Gastroesophageal sphincter (tissue), 4 donors: ENCODE measurements at places on chromosomes 13 and 19. TPM values are rescaled to one million over a fixed set of nuclear protein-coding genes. Genes with fewer than 3 reads are reported as not detected.

DNA sequence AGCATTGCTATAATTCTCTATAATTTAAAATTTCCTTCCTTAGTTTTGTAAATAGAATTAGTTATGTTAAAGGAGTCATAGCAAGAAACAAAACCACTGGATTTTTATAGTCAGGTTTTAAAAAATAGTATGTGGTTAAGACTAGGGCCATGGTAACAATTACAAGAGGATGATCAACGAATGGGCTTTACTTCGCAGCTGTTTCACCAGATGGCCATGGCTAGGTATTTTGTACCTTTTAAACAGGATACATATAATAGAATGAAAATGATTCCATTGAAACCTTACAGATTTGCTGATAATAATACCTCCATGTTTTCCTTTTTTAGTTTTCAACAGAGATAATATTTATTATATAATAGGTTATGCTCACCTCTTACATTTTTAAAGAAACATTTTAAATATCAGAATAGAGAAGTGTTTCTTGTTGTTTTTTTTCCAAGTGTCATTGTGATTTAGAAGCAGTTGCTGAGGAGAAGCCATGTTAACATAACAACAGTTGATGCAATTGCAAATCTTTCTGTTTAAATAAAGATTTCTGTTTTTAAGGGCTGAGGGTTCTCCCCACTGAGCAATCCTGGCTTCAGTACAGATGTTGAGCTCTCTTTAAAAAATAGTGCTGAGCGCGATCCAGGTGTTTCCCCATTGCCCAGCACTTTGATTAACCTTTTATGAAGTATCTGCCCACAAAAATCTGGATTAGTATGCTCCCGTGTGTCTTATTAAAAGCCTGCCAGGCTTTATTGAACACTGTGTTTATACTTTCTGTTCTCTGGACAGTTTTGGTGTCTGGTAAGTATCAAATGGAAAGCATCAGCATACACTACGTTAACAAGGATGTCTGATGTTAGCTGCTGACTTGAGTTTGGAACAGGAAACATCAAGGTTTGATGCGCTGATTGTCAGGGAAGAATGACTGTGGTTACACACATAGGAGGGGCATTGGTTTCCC lies 205.3 kb downstream of the HS6ST3 start:
- ATAC-seq, result no peak
- H3K27me3 ChIP-seq, result no peaks in the 10 kb centered on the region
- no peak overlapping the region for H3K4me3 ChIP-seq
- no peaks in the 10 kb centered on the region for H3K36me3 ChIP-seq
- no peak overlapping the region for H3K27ac ChIP-seq

- H3K27me3 ChIP-seq, result no peaks in the 10 kb centered on the region
- H3K27ac ChIP-seq, result no peak overlapping the region
- no peak for ATAC-seq
- H3K4me1 ChIP-seq, result no peaks in the 10 kb centered on the region
- no peaks in the 10 kb centered on the region for H3K36me3 ChIP-seq
These were observed 141.6 kb downstream of the KATNAL1 start for GRCh38 chr13:30165796-30166195.

GRCh38 chr13:110445183-110445582 lies 116.3 kb downstream of the RAB20 start:
- ATAC-seq, result no peak
- H3K27ac ChIP-seq, result no peak overlapping the region
- H3K36me3 ChIP-seq, result peaks cover 80% of the 10 kb centered on the region
- H3K27me3 ChIP-seq, result no peaks in the 10 kb centered on the region
- no peak overlapping the region for H3K4me3 ChIP-seq
- H3K4me1 ChIP-seq, result peaks cover 13% of the 10 kb centered on the region

- no peak for ATAC-seq
- H3K27me3 ChIP-seq, result no peaks in the 10 kb centered on the region
These were observed 967 bp upstream of the TPT1 start for GRCh38 chr13:45341799-45342500.

DNA sequence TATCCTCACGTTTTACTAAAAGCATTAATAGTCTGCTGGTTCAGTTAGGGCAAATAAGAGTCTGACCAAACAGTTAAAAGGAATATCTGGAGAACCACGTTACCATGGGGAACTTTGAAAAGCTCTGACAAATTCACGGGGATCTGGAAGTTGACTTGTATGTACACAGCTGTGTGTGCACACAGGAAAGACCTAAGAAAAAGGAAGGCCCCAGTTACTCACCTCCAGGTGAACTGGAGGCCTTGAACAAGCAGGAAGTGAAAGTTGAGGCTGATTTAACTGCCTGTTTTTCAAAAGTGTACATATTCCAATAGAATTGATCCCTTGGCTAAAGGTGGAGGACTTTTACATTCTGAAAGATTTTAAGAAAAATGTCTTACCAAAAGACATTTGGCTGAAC lies 1891.6 kb upstream of the PCDH20 start:
- no peak for ATAC-seq
- no peak overlapping the region for H3K27ac ChIP-seq
- no peaks in the 10 kb centered on the region for H3K36me3 ChIP-seq
- H3K4me1 ChIP-seq, result no peaks in the 10 kb centered on the region
- H3K4me3 ChIP-seq, result no peak overlapping the region
- no peaks in the 10 kb centered on the region for H3K27me3 ChIP-seq

DNA sequence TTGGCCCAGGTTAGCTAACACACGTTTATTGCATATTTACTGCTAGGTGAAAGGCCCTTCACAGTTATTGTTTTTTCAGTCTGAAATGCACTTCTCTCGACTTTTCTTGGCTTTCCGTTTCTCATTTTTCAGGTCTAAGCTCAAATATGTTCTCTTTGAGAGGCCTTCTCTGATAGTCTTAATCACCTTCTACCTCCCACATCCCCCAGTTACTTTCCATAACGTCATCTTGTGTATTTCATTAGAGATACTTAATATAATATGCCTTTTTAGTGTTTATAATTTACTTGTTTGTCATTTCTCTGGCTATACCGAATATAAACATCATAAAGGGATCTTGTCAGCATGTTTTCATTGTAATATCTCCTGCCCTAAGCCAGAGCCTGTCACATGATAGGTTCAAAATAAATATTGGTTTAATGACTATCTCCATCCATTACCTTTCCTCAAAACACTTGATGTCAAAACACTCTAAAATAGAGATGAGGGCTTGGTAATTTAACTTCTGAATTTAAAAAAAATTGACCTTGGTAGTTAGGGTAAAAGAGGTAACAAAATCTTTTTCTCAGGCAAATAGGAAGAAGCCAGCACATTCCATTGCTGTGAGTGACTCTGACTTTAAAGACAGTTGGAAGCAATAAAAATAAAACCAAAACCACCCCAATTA lies 168.6 kb upstream of the RFC3 start:
- no peaks in the 10 kb centered on the region for H3K36me3 ChIP-seq
- H3K4me3 ChIP-seq, result no peak overlapping the region
- H3K4me1 ChIP-seq, result peaks cover 6% of the 10 kb centered on the region
- no peak overlapping the region for H3K27ac ChIP-seq
- peak; percentile 42 for ATAC-seq

GRCh38 chr13:81493144-81493543 lies 1152.2 kb upstream of the SPRY2 start:
- no peaks in the 10 kb centered on the region for H3K4me1 ChIP-seq
- no peaks in the 10 kb centered on the region for H3K27me3 ChIP-seq
- no peak overlapping the region for H3K4me3 ChIP-seq
- no peak overlapping the region for H3K27ac ChIP-seq
- no peak for ATAC-seq
- H3K36me3 ChIP-seq, result no peaks in the 10 kb centered on the region

GRCh38 chr19:29029268-29029958 lies 183.5 kb downstream of the UQCRFS1 start:
- H3K4me1 ChIP-seq, result no peaks in the 10 kb centered on the region
- H3K27me3 ChIP-seq, result no peaks in the 10 kb centered on the region
- no peak for ATAC-seq
- no peak overlapping the region for H3K27ac ChIP-seq

- H3K36me3 ChIP-seq, result peaks cover 29% of the 10 kb centered on the region
- ATAC-seq, result no peak
- no peaks in the 10 kb centered on the region for H3K27me3 ChIP-seq
- no peaks in the 10 kb centered on the region for H3K4me1 ChIP-seq
These were observed 9.0 kb downstream of the ABHD8 start for GRCh38 chr19:17294051-17294891.

- ATAC-seq, result peak; percentile 61
- H3K36me3 ChIP-seq, result no peaks in the 10 kb centered on the region
- H3K27me3 ChIP-seq, result peaks cover 24% of the 10 kb centered on the region
- peaks cover 40% of the 10 kb centered on the region for H3K4me1 ChIP-seq
These were observed 2.4 kb downstream of the DZIP1 start for GRCh38 chr13:95642028-95642621.

GRCh38 chr19:33569821-33570220 lies 48.2 kb upstream of the PEPD start:
- H3K4me1 ChIP-seq, result no peaks in the 10 kb centered on the region
- H3K27ac ChIP-seq, result no peak overlapping the region
- peaks cover 71% of the 10 kb centered on the region for H3K27me3 ChIP-seq
- no peak for ATAC-seq
- no peaks in the 10 kb centered on the region for H3K36me3 ChIP-seq
- H3K4me3 ChIP-seq, result no peak overlapping the region

- no peaks in the 10 kb centered on the region for H3K4me1 ChIP-seq
- no peak overlapping the region for H3K27ac ChIP-seq
- H3K36me3 ChIP-seq, result no peaks in the 10 kb centered on the region
These were observed 8.8 kb downstream of the KLK8 start for GRCh38 chr19:50992666-50993035.

- H3K27ac ChIP-seq, result no peak overlapping the region
- H3K4me1 ChIP-seq, result no peaks in the 10 kb centered on the region
- no peaks in the 10 kb centered on the region for H3K36me3 ChIP-seq
- no peak for ATAC-seq
- H3K4me3 ChIP-seq, result no peak overlapping the region
These were observed 176.2 kb downstream of the FOXO1 start for GRCh38 chr13:40490086-40490758.

DNA sequence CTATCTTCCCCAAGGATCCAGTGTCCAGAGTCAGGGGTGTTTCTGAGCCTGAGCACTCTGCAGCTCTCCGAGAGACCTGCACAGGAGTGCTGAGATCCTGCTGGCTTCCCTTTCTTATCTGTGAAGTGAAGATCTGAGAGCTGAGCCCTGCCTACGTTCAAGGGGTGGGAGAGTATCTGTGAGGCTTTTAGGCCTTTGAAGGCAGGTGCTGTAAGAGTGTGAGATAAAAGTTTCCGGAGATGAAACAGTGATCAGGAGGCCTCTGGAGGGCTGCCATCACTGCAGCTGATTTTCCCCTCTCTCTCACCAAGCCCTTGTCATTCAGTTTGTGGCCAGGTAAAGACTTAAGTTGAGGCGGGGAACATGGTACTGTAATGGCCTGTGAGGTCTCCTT lies 83.1 kb downstream of the AKAP11 start:
- H3K4me1 ChIP-seq, result no peaks in the 10 kb centered on the region
- no peak overlapping the region for H3K4me3 ChIP-seq
- no peaks in the 10 kb centered on the region for H3K27me3 ChIP-seq
- H3K36me3 ChIP-seq, result no peaks in the 10 kb centered on the region
- no peak overlapping the region for H3K27ac ChIP-seq

GRCh38 chr13:93915269-93915809 lies 564.1 kb downstream of the DCT start:
- ATAC-seq, result no peak
- H3K4me3 ChIP-seq, result no peak overlapping the region
- H3K27me3 ChIP-seq, result no peaks in the 10 kb centered on the region
- H3K27ac ChIP-seq, result no peak overlapping the region
- no peaks in the 10 kb centered on the region for H3K36me3 ChIP-seq

- ATAC-seq, result no peak
- H3K4me3 ChIP-seq, result no peak overlapping the region
- H3K4me1 ChIP-seq, result no peaks in the 10 kb centered on the region
- no peaks in the 10 kb centered on the region for H3K36me3 ChIP-seq
- H3K27ac ChIP-seq, result no peak overlapping the region
- no peaks in the 10 kb centered on the region for H3K27me3 ChIP-seq
These were observed 48.0 kb upstream of the KATNAL1 start for GRCh38 chr13:30355384-30355699.

DNA sequence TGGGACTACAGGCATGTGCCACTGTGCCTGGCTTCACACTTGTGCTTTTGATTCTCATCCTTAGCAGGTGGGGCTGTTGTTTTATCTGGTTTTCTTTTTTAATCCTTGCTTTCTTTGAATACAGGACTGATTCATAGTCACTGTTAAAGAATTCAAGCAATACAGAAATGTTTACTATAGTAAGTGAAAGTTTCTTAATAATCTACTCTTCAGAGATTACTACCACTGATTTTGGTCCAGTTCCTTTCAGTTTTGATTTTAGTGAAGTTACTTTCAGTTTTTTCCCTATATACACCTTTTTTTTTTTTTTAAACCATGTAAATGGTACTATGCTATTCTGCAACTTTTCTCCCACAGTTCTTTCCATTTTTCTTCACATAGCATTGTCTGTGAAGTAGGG lies 53.6 kb downstream of the GATAD2A start:
- no peak overlapping the region for H3K4me3 ChIP-seq
- no peaks in the 10 kb centered on the region for H3K36me3 ChIP-seq
- no peak overlapping the region for H3K27ac ChIP-seq
- no peaks in the 10 kb centered on the region for H3K27me3 ChIP-seq
- peaks cover 65% of the 10 kb centered on the region for H3K4me1 ChIP-seq

Gene HRC
- total RNA-seq, result 1.3 TPM

Gene N4BP2L1
- 7.2 TPM for total RNA-seq
